Body of pancreas (tissue), 4 donors: ENCODE measurements at places on chromosomes 7 and 10. TPM values are rescaled to one million over a fixed set of nuclear protein-coding genes. Genes with fewer than 3 reads are reported as not detected.
A peak's percentile ranks its signal among the peaks of the same experiment; 100 is the strongest.

DNA sequence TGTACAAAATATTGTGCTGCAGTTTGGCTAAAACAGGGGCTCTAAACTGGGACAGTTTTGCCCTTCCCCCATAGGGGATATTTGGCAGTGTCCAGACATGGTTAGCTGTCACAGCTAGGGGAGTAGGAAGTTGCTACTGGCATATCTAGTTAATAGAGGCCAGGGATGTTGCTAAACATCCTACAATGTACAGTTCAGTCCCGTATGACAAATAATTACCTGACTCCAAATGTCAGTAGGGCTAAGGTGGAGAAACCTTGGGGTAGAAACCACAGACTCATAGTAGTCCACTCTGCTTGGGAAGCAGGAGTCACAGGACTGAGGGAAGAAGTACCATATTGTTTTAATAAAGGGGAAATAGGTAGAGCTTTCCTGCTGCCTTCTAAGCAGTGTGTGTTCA is 39.8 kb downstream of the WBP1L start:
- no peak for DNase-seq

GRCh38 chr7:469563-469961 is 50.1 kb downstream of the PDGFA start:
- no peak for DNase-seq

Gene HHEX
- 37.9 TPM for total RNA-seq

DNA sequence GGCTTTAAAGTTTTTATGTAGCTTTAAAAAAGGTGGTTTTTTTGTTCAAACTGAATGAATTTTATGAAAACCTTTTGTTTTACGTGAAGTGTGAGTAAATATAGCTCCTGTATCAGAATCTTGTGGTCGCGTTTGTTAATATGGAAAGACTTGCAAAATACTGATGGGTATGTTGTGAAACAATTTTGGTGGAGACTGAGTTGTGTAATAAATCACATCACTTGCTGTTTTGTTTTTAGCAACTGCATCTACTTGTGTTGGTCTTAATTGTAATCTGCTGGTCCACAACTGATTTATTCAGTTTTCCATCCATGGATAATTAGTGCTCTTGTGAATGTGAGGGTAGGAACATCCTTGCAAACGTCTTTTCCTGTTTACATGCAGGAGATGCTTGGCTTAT is 10.5 kb downstream of the PLXDC2 start:
- no peak for DNase-seq

- DNase-seq = no peak
These were observed 13.1 kb upstream of the KMT2E start for GRCh38 chr7:105000927-105001336.

DNA sequence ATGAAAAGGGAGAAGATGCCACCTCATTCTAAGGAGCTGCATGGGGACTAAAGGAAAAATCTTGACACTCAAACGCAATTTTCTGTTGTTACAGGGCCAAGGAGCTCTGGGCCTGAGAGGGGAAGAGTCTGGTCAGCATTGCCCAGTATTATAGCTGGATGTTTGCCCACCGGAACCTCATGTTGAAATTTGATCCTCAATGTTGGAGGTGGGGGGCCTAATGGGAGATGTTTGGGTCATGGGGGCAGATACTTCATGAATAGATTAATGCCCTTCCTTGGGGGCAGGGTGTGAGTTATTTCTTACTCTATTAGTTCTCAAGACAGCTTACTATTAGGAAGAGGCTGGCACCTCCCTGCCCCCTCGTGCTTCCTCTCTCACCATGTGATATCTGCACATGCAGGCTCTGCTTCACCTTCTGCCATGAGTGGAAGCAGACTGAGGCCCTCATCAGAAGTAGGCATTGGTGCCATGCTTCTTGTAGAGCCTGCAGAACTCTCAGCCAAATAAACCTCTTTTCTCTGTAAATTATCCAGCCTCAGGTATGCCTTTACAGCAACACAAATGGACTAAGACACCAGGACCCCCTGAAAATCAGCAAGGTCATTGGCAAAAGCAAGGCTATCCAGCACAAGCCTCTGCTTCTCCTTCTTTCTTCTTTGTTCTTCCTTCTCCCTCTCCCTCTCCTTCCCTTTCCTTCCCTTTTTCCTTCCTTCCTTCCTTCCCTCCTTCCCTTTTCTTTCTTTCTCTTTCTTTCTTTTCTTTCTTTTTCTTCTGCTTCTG is 15.1 kb downstream of the GCK start:
- DNase-seq = no peak

- DNase-seq = peak; percentile 38
These were observed 27.8 kb downstream of the NKX2-3 start for GRCh38 chr10:99560277-99561126.

Gene TAS2R5
- total RNA-seq = 1.0 TPM

- no peak for DNase-seq
These were observed 150.2 kb downstream of the GNAI1 start for GRCh38 chr7:80284855-80285254.

DNA sequence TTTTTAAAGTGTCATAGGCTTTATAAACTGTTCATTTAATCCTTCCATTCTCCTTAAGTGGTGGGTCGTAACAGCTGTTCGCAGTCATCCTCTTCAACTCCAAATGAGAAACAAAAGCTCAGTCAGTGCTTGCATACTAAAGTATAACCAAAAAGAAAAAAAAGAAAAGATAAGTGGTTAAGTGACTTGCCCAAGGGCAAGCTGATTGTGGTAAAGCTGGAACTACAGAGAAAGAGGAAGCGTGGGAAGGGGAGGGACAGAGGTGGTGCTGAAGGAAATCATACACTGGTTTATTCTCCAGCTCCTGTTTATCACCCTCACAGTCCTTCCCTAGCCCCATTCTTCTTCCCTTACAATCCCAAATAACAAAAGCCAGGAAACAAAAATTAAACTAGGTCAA is 29.6 kb downstream of the IDE start:
- DNase-seq = no peak

GRCh38 chr10:122189185-122189584 is 81.9 kb upstream of the BTBD16 start:
- no peak for DNase-seq

DNA sequence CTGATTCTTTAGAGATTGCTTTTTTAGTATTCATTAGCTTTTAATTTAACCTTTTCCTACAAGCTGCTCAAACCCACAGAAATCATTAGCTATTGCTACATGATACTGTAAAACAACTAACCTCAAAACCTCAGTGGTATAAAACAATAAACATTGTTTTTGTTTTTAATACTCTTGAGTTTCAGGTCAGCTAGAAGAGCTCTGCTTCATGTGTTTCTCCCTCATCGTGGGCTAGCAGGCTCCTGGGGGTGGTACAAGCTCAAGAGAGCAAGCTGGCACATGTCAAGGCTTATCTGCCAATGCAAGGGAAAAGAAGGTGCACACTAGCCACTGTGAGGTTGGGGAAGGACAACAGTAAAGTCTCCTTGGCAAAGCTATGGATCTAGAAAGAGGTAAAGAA is 232.9 kb upstream of the PHF14 start:
- DNase-seq = no peak

DNA sequence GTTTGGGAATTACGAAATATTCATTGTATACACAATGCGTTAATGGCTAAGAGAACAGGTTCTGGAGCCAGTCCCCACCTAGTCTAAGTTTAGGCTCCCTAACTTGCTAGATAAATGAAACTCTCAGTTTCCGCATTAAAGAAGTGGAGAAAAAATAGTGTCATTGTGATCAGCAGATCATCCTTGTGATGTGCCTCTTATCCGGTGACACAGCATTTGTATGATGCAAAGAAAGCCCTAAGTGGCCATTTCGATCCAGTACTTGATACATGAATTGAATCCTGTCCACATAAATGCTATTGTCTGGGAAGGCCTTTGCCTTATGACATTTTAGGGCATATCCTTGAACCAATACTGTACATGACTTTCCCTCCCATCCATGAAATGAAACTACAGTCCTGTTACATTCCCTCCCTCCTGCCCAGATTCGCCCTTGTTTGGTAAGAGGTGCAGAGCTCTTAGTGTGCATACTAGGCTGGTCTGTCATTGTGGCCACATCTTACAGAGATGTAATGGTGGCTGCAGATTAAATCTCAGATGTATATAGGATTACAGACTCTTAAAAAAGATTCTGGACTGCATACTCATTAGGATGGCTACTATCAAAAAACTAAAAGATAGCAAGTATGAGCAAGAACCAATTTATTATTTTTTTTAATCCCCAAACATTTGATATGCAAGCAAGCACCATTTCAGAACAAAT is 80.9 kb downstream of the LRRC4 start:
- no peak for DNase-seq

Gene CYP2C8
- 3.4 TPM for total RNA-seq

DNA sequence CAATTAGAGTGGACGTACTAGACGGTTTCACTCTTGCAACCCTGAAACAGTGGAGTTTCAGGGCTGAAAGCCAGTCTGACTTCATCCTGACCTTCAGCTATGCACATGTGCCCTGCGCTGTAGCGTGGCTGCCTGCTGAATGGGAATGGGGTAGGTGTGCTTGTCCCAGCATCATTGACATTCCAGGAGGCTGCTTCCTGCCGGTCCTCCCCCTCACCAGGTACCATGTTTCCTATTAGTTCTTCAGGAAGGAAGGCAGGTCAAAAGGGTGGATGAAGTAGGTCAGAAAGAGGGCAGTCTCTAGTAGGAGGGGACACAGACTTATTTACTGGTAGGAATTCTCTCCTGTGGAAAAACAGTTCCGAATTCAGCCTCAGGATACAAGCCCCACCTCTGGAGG is 551.8 kb upstream of the GALNT17 start:
- no peak for DNase-seq

- no peak for DNase-seq
These were observed 69.3 kb downstream of the CSTF2T start for GRCh38 chr10:51629934-51630639.

GRCh38 chr10:60666221-60666620 is 112.1 kb upstream of the CDK1 start:
- peak; percentile 38 for DNase-seq

Gene SLC26A3
- not detected for total RNA-seq

GRCh38 chr7:85703251-85704010 is 516.6 kb upstream of the SEMA3D start:
- no peak for DNase-seq

- no peak for DNase-seq
These were observed 11.4 kb downstream of the KDM7A start for GRCh38 chr7:140165422-140165821.

GRCh38 chr7:41788556-41788955 is 85.7 kb upstream of the INHBA start:
- DNase-seq = no peak

- DNase-seq = no peak
These were observed 45.5 kb upstream of the ABLIM1 start for GRCh38 chr10:114703377-114704107.

DNA sequence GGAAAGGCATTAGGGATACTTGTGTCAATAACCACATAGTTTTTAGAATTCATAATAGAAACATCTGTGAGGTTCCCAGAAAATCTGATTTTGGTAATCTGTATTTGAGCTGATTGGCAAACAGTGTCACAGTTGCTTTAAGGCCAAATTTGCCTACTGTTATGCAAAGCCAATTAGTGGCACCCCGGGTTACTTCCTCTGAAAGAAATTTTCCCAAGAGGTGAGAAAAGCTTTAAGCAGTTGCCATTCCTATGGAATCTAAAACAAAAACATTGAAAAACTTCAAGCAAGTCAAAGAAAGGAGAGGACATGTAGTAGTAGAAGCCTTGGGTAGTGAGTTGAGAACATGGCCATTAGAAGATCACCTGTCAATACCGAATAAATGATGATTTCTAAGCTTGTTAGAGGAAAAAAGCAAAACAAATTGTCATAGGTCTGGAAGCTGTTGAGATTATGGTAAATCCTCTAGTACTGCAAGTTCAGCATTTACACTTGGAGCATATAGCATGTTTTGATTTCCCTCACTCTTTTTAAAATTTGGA is 176.8 kb downstream of the TWIST1 start:
- DNase-seq = peak; percentile 34

DNA sequence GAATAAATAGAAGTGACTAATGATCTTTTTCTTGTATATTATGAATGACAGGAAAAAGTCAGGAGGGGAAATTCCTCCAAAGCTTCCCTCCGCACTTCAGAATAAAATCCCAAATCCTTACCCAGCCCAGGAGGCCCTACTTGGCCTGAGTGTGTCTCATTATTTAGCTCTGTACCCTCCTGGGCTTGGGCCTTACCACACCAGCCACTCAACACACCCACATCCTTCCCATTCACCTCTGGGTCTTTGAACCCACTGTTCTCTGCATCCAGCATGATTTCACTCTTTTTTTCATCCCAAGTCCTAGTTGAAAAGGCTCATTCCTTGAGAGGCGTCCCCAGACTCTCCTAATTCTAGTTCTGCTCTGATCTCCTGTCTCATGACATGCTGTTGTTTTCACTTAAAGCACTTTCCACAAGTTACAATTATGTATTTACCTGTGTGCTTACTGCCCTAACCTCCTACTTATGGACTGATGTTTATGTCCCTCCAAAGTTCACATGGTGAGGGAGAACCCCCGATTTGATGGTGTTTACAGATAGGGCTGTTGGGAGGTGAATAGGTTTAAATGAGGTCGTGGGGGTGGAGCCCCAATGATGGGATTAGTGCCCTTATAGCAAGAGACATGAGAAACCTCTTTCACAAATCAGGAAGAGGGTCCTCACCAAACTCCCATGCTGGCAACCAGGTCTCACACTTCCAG is 6.4 kb downstream of the NOD1 start:
- DNase-seq = no peak

Gene NANOS1
- total RNA-seq = 4.4 TPM

GRCh38 chr10:112201334-112201733 is 17.8 kb upstream of the GPAM start:
- DNase-seq = no peak
